ENCODE measurements at places on chromosomes 2 and 18.

- DNase-seq = no peak
Observed at GRCh38 chr2:42223855-42224268, 54.7 kb downstream of the EML4 start.

GRCh38 chr2:123913143-123913735 is 111.8 kb upstream of the CNTNAP5 start:
- DNase-seq = no peak

DNA sequence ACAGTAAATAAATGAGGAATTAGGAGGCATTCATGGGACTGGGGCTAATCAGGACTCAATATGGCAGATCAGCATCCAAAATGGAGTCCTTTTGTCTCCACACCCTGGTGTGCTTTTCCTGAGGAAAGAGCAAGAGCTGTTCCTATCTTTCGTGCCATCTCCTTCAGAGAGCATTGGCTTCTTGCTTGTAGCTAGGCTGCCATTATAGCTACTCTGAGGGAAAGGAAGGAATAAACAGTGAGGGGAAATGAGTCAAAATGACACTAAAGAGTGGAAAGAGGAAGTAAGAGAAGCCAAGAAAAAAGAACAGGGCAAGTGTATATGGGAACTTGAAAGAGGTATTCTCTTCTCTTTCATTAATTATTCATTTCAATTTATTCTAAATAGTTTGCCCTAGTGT is 8.4 kb upstream of the NMI start:
- DNase-seq = no peak

DNA sequence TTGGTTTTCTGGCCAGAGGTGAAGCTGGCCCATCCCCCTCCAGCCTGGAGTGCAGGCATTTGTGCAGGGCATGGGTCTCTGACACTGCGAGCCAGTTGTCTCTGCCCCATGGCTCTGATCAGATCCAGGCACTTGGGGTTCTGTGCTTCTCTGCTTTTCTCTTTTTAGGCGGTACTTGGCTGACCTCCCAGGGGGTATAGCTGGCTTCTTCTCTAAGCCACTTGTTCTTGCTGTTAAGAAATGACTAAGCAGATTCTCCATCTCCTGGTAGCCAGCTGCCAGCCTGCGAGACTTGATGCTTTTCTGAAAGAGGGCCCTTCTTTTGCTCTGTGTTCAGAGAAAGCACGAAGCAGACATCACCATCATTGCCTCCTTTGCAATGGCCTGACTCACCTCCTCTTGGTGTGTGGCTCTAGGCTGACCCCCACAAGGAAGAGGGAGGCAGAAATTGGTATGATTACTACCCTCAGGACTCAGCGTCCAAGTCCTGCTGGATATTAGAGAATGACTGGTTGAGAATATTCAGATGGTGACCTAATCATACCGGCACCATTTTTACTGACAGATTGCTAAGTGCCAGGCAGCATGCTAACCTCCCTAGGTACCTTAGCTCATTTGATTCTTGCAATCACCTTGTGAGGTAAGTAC is 32.7 kb downstream of the TNP1 start:
- no peak for DNase-seq

Data from activated CD4-positive, alpha-beta memory T cell treated with anti-CD3 and anti-CD28 coated beads for 36 hours (primary cell).